ENCODE measurements at places on chromosomes 12 and 14.

DNA sequence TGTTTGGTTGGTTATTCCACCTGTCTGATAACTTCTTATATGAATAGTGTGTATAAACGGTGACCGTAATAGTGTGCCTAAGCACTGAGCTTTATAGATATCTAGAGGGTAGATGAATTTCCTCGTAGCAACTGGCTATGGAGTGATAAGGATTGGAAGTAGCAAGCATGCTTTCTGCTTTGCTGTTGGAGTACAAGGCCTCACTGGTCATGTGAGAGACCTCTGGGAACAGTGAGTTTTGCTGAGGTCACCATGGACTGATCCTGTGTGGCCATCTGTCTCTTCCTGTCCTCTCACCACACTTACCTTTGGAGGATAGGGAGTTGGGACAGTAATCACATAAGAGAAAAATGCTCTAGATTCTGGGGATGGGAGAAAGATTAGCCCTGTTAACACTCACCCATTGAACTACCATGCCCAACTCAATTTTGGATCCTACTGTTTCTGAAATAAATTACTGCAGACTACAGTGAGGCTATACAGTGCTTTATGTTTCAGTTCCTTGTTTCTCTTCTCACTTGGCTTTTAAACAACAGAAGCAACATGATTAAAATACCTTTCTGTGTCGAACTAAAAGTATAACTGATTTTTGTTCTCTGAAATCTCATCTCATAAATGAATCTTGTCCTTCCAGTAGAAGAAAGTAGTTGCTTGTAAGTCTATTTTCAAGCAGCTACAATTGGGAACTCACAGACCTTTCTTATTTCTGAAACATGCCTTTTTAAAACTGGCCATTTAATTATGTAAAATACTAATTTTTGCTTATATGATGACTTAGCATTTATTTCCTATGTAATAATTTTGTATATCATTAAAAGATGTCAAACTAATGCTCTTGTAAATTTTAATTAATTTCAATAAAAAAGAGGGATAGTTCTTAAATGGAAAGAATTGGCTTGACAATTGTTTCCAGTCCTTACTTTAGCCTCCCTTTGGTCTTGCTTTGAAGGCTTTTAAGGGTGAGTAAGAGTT lies 8.3 kb downstream of the TMX1 start:
- no peak overlapping the region for H3K27ac ChIP-seq
- peaks cover 2% of the 10 kb centered on the region for H3K4me1 ChIP-seq
- peaks cover 2% of the 10 kb centered on the region for H3K36me3 ChIP-seq
- no peaks in the 10 kb centered on the region for H3K27me3 ChIP-seq

DNA sequence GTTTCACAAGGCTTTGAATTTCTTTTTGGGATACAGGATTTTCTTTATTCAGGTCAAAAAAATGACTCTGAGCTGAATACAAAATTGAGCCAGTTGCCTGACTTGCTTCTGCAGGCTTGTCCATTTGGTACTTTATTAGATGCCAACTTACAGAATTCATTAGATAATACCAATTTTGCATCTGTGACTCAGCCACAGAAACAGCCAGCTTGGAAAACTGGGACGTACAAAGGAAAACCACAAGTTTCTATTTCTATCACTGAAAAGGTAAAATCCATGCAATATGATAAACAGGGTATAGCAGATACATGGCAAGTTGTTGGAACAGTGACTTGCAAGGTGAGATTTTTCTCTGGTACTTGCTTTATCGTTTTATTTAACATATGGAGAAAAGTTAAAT lies 5.8 kb downstream of the AP5M1 start:
- H3K27me3 ChIP-seq: no peaks in the 10 kb centered on the region
- no peak overlapping the region for H3K4me3 ChIP-seq
- peaks cover 4% of the 10 kb centered on the region for H3K4me1 ChIP-seq
- DNase-seq: no peak

GRCh38 chr14:75158843-75159614 lies 17.4 kb downstream of the TMED10 start:
- no peak overlapping the region for H3K4me3 ChIP-seq
- H3K27me3 ChIP-seq: no peaks in the 10 kb centered on the region

DNA sequence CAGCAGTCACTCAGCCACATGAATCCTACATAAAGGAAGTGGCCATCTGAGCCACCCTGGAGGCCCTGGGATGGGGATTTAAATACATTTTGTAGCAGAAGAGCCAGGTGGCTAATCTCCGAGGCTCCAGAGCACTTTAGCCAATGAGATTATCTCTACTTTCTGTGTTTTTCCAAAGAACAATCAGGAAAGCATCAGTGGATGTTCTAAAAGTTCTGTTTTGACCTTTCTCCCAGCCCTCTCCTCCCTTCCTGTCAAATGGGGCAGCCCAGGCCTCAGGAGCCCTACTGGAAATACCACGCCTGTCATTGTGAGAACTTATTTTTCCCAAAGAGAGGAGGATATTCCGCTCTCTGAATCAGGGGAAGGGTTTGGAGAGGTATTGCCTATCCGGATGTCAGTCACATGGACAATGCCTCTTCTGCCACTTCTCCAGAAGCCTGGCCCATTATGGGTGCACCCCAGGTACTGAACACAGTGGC lies 336.8 kb upstream of the FKBP4 start:
- H3K4me3 ChIP-seq: no peak overlapping the region
- H3K36me3 ChIP-seq: peaks cover 3% of the 10 kb centered on the region
- H3K27me3 ChIP-seq: no peaks in the 10 kb centered on the region
- no peak overlapping the region for H3K27ac ChIP-seq
- no peak for DNase-seq
- no peaks in the 10 kb centered on the region for H3K4me1 ChIP-seq

DNA sequence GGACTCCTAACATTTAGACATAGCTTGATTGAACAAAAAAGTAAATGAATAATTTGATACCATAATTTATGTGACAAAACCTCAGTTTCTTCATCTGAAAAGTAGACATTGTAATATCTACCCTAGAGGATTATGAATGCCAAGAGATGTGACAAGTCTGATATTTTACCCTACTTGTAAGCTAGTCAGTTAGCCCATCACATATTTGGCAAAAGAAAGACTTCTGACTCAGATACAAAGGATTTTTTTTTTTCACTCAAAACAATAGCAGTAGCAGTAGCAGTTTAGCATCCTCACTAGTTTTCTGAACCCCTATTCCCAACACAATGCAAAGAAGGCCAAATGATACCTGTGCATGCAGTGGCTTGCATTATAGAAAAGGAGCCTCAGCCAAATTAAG lies 377.3 kb upstream of the E2F7 start:
- H3K4me1 ChIP-seq: no peaks in the 10 kb centered on the region
- no peaks in the 10 kb centered on the region for H3K36me3 ChIP-seq
- no peak for DNase-seq
- no peaks in the 10 kb centered on the region for H3K27me3 ChIP-seq

DNA sequence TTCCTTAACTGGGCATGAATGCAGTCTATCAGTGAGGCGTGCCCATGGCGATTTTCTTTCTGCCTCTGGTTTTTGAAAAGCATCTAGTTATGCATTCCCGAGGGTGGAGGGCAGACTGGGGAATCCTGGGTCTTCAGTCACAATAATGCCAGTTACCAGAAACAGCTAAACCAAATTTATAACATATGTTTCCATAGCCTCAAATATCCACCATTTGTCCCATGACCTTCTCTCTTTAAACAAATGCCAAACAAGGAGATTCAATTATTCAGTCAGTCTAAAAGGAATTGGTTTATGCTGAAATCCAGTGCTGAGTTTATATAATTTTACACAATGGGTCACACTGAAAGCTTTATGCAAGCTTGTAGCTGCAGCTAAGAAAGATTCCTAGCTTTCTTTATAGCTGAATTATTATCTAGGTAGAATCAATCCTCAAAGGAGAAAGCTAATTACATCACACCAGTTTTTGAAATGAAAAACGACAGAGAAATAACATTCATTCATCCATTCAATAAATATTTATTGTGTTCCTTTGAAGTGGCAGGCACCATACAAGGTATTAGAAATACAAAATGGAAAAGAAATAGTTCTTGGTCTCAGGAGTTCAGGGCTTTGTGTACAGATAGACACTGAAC lies 131.3 kb upstream of the RAP1B start:
- no peaks in the 10 kb centered on the region for H3K4me1 ChIP-seq
- H3K27me3 ChIP-seq: no peaks in the 10 kb centered on the region
- no peak for DNase-seq

DNA sequence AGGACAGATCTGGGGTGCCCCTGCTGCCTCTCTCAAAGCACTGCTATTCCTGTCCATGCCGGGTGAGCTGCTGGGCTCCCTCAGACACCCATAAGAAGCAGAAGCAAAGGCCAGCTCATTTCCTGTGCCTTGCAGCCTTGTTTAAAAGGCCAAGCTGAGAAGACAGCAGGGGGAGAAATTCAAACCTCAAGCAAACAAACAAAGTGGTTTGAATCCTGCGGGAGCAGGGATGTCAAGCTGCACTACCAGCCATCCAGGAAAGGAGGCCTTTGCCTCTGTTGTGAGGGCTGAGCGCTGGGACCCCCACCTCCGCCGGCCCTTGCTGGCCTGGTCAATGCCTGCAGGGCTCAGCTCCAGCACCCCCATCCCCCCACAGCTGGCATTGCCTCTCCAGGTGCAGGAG lies 176.5 kb downstream of the PIWIL1 start:
- H3K36me3 ChIP-seq: no peaks in the 10 kb centered on the region
- no peaks in the 10 kb centered on the region for H3K27me3 ChIP-seq
- no peak overlapping the region for H3K4me3 ChIP-seq
- no peaks in the 10 kb centered on the region for H3K4me1 ChIP-seq
